HCEC 1CT (cell line): ENCODE measurements at places on chromosomes 6 and 20.

DNA sequence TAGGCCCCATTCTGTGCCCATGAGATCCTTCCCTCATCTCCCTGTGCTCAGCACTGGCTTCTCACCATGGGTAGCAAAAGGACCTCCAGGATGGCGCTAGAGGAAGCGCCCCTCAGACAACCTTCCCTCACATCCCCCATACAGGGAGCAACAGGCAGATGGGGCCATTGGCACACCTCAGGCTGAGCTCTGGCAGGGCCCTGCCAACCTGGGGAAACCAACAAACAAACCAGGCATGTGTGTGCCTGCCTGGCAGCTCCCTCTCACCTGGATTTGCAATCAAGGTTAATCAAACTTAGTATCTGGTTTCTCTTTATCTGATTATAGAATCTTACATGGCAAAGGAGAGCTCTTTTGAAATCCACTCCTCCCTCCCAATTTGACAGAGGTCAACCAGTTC lies 134.9 kb downstream of the SLC23A2 start:
- DNase-seq: no peak

- peak; percentile 51 for DNase-seq
Measured at GRCh38 chr6:166005944-166006899, 161.4 kb downstream of the TBXT start.

DNA sequence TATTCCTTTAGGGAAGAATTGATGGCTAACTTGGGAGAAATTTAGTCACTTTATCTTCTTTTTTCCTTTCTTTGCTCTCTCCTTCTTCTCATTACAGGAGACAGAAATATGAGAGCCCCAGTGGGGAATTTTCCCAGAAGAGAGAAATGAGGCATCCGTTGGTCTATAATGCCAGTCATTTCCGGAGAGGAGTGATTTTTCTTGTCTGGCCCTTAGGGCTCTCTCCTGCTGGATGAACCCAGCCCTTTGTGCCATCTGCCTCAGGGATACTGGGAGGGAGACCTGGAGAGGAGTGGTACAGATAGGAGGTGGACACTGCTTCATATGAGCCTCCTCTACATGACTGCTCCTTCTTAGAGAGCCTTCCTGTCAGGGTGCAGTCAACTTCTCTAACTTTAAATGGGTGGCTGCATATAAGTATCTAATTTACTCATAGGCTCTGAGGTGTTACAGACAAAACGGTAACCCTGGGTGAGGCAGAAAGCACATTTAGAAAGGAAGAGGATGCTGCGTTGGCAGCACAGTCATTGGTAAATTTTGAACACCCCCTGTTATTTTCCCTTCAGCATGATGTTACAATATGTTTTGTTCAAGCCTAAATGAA lies 21.9 kb downstream of the RIMS1 start:
- no peak for DNase-seq

DNA sequence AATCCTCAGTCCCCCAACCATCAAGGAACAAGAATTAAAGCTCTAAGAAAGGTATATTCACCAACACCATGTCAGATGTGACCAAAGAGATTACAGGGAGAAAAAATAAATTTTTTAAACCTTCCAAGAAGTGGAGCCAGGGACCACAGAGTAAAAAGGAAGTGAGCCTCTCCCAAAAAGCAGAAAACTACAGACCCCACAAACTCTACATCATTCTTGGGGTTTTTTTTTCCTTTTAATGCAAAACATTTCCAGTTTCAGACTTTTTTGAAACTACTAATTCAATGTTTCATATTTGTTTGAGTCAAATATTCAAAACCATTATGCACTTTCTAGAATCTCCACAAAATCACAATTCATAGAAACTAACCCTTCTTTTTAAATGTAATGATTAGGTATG lies 6.8 kb upstream of the IL17F start:
- no peak for DNase-seq

GRCh38 chr6:137873273-137873762 lies 6.3 kb downstream of the TNFAIP3 start:
- DNase-seq: peak; percentile 91

DNA sequence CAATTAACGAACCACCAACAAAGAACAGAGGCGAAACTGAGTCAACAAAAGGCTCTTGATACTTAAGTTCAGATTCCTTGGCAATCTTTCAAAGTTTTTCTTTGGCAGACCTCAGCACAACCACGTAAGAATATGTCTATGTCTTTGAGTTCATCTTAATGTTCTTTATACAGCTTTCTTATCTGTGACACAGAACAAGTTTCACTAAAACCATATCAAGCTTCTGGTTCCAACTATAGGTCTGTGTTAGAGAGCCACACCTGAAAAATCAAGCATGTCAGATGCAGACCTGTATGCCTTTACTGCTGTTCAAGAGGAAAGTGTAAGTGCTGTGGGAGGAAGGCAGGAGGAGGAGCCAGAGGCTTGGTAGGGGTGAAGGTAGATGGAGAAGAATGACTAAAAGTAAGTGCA lies 271.3 kb downstream of the KHDC1L start:
- peak; percentile 10 for DNase-seq

- no peak for DNase-seq
Measured at GRCh38 chr6:68182386-68182785, 452.7 kb upstream of the ADGRB3 start.

GRCh38 chr20:35583636-35584560 lies 31.7 kb upstream of the SPAG4 start:
- no peak for DNase-seq

DNA sequence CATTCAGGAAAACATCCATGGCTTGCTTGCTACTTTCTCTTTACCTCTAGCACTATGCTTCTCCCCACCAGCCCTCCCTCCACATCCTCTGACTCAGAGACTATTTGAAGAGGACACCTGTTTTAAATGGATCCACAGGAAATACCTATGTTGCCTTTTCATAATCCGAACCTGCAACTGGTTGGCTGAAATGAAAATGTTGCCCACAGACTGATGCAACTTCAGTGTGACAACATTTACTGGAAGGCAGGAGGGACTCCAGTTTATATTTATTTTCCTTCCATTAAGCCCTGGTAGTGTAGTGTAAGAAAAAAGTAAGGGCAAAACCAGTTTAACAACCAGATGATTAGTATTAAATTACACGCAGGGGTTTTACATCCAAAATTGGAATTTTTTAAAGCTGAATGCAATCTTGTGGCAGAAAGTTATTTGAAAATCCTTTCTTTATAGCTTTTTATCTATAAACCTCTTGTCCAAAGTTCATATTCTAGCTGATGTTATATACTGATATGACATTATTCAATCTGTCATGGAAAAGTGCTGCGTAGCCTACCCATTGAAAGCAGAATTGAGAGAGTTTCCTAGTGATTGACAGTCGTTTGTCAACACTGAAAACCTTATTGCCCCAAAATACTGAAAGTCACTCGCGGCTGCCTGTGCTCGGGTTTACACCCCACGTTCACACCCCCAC lies 881 bp upstream of the AIG1 start:
- DNase-seq: peak; percentile 62

DNA sequence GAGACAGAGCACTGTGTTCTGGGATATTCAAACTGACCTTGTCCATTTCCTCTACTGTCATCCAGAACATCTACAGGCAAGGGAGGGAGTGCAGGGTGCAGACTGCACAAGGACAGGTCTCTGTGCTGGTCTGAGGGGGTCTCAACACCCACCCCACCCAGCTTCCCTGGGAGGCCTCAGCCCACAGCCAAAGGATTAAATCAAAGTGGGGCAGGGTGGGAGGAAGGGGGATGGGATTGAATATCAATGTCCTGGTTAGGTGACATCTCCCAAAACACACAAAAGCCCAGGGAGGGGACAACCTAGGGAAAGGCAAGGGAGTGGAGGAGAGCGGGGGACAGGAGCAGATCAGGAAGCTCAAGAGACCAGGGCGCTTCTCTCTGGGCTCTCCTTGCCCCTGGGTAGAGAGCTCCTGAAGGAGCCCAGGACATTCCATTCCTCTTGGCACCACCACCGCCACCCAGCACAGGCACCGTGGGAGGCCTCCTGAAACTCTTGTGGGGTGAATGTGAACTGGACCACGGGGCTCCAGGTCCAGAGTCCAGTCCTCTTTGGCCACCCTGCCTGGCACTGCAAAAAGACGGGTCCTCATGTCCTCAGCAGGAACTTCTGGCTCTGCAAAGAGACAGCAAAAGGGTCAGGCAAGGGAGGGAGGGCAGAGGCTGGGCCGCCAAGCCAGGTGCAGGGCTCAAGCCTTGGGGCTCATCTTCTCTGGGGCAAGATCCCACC lies 73.9 kb downstream of the JPH2 start:
- no peak for DNase-seq

GRCh38 chr6:168495636-168496035 lies 54.7 kb downstream of the SMOC2 start:
- DNase-seq: no peak

DNA sequence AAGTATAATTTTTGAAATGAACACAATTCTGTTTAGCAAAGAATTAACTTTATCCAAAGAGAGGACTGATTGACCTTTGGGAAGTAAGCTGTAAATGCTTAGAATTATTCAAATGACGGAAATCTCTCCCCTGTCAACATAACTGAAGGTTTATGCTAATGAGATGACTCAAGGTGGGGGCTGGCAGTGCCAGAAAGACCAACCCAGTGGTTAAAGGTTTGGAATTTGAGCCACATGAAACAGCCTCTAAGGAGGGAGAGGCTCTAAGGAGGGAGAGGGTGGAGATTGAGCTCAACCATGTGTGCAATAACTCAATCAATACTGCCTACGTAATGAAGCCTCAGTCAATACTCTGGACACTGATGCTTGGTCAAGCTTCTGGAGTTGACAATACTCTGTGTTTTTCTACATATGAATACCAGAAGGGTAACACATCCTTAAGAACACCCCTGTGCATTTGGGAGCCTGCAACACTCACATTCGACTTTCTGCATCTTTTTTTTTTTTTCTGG lies 123.4 kb upstream of the TENT5A start:
- no peak for DNase-seq

GRCh38 chr20:36929290-36929689 lies 22.2 kb downstream of the SAMHD1 start:
- peak; percentile 44 for DNase-seq

DNA sequence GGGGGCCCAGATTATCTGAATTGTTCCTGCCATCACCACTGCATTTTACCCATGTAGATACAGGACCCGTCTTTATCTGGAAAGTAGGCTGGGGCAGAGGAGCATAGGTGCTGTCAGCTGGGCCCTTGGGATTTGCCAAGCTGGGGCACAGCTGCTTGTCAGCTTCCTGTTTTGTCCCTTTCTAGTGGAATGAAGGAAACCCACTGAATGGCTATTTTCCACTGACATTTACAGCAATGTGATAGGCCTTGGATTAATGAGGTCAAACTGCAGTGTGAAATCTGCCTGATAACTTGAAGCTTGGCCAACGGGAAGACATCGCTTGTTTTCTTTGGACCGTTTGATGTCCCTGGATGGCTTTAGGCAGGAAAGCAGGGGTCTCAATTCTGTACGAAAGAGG lies 6.7 kb downstream of the PPP1R16B start:
- no peak for DNase-seq

- DNase-seq: no peak
Measured at GRCh38 chr6:90146024-90146423, 150.6 kb downstream of the BACH2 start.

- DNase-seq: peak; percentile 66
Measured at GRCh38 chr6:124688369-124688768, 273.9 kb upstream of the RNF217 start.

DNA sequence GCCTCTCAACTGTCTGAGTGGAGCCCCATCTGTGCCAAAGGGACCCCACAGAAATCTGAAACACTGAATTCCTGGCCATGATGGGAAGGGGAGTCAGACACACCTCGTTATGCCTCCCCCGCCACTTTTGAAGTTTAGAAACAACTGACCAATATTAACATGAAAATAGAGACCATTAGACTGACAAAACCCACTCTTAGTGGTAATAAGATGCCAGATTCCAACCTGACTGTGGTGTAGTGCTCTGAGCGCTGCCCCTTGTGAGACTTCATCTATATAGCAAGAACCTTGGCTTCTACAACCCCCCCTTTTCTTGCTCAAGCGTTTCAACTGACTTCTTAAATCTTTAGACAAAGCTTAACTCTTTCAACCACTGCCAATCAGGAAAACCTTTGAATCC lies 46.1 kb upstream of the UNC93A start:
- DNase-seq: no peak

- no peak for DNase-seq
Measured at GRCh38 chr6:16377470-16377869, 139.1 kb downstream of the GMPR start.

GRCh38 chr6:150899231-150899630 lies 33.7 kb downstream of the MTHFD1L start:
- no peak for DNase-seq

- DNase-seq: peak; percentile 51
Measured at GRCh38 chr20:34129518-34130162, 17.6 kb upstream of the EIF2S2 start.
